ENCODE measurements at places on chromosomes 2 and 18.

- no peak for DNase-seq
Measured at GRCh38 chr18:59783138-59783537, 85.9 kb upstream of the CCBE1 start.

DNA sequence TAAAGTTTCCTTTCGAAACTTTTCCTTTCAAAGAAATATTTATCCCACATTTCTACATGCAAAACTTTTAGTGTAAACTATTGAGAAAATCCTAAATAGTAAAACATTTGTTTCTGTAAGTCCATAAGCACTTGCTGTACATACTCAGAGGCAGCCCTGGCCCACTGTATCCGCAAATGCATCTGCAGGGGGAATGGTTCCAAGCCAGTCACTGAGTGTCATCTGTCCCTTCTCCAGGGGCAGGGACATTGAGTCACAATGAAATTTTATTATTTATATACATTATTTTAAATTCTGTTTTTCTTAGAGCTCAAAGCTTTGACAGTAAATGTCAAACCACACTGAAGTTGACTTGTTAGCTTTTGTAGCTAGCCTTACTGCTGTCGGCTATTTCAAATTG is 367.2 kb downstream of the MTX2 start:
- DNase-seq: no peak

DNA sequence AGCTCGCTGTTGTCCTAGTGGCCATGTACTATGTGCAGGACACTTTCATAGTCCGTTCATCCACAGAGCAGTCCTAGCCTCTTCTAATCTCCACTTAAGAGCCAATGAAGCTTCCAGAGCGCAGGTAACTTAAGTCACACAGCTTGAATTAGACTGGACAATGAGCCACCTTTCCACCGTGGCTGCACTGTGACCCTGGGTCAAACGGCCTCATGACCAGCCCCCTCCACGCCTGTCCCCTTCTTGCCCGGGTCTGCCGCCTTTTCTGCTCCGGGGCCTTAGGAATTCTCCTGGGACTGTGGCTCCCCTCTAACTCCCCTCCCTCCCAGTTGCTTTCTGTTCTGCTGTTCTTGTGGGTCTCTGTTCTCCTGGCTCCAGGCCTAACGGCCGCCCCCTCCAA is 8.4 kb upstream of the PRKCE start:
- DNase-seq: no peak

GRCh38 chr2:238260883-238261282 is 21.0 kb upstream of the HES6 start:
- DNase-seq: no peak

DNA sequence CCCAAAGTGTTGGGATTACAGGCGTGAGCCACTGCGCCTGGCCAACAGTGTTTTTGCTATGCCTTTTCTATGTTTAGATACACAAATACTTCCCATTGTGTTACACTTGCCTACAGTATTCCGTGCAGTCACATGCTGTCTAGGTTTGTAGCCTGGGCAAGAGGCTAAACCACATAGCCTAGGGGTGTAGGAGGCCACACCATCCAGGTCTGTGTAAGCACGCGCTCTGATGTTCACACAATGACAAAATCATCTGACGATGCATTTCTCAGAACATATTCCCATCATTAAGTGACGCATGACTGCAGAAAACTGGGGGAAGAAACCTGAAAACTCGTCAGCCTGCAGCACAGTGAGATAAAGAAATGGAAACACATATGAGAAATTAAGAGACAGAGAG is 46.1 kb upstream of the TWIST2 start:
- no peak for DNase-seq

DNA sequence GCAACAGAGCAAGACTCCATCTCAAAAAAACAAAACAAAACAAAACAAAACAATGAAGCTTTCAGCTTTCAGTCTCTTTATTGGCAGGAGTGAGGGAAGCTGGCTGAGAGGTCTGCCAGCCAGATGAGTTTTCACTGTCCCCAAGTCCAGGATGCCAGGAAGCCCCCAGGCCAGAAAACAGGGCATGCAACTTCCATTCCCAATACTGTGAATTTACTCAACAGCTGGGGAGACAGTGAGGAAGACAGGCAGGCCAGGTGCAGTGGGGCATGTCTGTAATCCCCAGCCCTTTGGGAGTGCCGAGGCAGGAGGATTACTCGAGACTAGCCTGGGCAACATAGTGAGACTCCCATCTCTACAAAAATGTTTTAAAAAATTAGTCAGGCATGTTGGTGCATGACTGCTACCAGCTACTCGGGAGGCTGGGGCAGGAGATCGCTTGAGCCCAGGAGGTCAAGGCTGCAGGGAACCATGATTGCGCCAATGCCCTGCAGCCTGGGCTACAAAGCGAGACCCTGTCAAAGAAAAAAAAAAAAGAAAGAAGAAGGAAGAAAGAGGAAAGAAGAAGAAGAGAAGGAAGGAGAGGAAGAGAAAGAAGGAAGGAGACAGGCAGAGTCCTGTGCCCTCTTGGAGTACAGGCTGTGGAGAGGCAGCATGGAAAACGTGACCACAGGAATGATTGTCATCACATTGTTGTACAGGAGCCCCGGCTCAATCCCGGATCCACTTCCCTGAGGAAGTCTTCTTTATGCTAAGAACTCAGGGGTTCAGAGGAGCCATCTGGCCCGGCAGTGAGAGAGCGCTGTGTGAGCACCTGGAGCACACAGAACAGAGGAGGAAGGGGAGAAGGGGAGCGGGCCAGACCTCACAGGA is 29.2 kb upstream of the POMC start:
- DNase-seq: no peak

DNA sequence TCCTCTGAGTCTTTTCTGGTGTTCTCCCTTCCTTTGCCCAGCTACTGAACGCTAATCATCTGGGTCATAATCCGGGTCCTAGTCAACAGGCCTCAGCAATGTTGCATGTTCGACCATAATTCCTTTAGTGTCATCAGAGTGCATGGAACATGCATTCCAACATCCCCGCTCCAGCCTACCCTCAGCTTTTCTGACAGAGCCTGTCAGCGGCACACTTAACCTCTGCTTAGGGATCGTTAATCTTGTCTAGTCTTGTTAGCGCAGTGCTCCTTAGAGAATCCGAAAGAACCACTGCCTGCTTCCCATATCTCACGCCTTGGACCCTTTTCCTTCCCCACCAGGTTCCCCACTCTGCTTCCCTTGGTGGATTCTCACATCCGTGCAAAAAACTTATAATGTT is 767.9 kb upstream of the ID2 start:
- no peak for DNase-seq

DNA sequence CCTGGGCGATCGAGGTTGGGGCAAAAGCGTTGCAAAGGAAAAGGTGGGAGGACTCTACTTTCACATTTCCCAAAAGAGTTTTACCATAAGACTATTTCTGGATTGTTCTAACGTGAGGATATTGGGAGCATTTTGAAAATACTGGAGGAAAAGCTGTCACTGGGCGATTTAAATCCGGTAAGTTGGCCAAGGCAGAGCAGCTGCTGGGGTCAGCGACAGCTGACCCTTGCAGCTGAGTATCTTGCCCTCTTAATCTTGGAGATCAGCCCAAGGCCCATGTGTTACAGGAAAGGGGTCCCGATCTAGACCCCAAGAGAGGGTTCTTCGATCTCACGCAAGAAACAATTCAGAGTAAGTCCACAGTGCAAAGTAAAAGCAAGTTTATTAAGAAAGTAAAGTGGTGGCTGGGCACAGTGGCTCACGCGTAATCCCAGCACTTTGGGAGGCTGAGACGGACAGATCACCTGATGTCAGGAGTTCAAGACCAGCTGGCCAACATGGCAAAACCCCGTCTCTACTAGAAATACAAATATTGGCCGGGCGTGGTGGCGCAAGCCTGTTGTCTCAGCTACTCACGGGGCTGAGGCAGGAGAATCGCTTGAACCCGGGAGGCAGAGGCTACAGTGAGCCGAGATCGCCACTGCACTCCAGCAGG is 964 bp upstream of the ST3GAL5 start:
- DNase-seq: no peak

- DNase-seq: peak; percentile 82
Measured at GRCh38 chr2:190718652-190719526, 70.0 kb downstream of the NAB1 start.

- DNase-seq: no peak
Measured at GRCh38 chr18:3456686-3457069, 6.7 kb downstream of the TGIF1 start.

- DNase-seq: no peak
Measured at GRCh38 chr2:178177066-178177679, 17.1 kb upstream of the OSBPL6 start.
